ENCODE measurements at places on chromosomes 2 and 18. TPM values are rescaled to one million over a fixed set of nuclear protein-coding genes. Genes with fewer than 3 reads are reported as not detected.

DNA sequence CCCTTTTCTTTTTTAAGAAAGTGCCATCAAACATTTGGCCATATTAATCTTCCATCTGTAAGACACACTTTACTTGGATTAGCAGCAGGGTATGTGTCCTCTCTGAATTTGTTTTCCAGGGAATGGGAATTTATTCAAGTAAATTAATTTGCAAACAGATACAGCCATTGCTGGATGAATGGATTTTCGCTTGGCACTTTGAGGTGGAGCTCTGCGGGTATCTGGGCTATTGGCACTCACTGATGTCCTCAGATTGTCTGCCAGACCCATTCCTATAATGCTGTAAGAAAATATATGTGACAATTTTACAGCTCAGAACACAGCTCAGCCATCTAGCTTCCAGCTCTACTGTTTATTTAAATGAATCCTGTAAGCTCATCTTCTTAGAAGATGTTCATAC lies 201.2 kb upstream of the CDH20 start:
- DNase-seq = no peak

The RIT2 gene
- not detected for total RNA-seq

DNA sequence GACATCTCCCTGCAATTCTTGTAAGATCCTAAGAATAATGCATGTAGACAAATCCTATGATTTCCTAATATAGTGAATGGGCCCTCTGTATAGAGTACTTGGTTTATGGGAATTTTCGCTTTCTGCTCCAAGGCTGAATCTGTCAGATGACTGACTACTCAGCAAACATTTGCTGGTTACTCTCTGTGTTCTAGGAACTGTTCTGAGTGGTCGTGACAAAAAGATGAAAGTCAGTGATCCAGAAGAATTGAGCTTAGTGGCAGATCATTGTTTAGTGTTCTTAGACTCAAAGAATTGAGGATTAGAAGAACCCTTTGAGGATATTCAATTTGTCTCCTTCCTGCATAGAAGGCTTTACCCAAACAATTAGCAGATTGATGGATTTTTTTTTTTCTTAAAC lies 10.0 kb downstream of the XRCC5 start:
- no peak for DNase-seq

GRCh38 chr18:29459972-29460371 lies 1283.0 kb upstream of the CDH2 start:
- DNase-seq = no peak

DNA sequence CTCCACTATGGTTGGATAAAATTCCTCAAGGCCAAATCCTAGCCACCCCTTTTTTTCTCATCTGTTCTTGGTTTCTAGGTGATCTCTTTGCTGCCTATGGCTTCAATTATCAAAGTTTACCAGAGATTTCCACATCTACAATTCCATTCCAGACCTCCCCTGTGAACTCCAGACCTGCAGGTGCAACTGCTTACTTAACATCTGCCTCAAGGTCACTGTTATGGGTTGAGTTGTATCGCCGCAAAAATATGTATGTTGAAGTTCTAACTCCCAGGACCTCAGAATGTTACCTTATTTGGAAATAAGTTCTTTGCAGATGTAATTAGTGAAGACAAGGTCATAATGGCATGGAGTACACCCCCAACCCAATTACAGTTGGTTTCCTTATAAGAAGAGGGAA lies 60.4 kb upstream of the SOS1 start:
- no peak for DNase-seq

GRCh38 chr18:78772360-78773302 lies 207.0 kb upstream of the SALL3 start:
- DNase-seq = no peak

DNA sequence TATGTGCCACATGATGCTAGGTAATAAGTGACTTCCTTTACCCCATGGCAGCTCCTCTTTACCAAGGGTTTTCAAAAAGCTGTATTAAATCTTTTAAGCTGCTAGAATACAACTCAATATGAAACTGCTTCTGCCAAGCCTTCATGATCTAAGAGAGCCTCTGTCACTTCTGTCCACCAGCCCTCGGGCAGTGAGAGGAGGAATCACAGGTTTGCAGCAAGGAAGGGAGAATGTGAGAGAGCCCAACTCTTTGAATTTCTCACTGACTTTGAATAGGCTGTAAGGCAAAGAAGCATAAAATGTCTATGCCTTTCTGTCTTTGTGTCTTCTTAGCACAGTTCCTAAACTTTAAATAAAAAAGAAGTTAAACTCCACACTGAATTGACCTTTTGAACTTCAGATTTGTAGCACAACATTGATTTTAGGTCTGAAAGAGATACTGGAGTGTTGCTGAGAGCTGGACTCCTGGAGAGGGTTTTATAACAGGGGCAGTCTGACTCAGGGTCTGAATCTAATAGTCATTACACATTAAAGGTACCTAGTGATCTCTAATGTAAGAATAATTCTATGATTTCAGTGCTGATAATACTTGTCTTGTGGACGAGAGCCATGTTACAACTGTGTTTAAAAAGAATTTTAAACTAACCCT lies 48.1 kb upstream of the SATB2 start:
- DNase-seq = no peak

DNA sequence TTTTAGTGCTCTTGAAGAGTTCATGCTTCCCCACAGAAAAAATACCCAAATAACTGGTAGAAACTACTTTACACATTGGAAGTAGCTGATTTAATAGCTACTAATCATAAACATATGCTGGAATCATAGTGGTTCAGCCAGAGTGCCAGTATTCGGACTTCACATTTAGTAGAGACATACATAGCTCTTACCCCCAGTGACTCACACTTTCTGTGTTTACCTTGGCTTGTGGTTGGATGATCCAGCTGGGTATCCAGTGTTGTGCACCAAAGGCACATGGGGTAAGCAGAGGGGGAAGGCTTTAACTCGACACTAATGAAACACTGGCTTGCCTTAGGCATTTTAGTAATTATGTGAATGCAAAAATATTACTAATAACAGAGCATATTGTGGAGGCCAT lies 18.1 kb downstream of the ARHGAP28 start:
- no peak for DNase-seq

The CHST9 gene
- not detected for total RNA-seq

- no peak for DNase-seq
Measured at GRCh38 chr2:216622526-216622925, 10.7 kb upstream of the IGFBP2 start.

DNA sequence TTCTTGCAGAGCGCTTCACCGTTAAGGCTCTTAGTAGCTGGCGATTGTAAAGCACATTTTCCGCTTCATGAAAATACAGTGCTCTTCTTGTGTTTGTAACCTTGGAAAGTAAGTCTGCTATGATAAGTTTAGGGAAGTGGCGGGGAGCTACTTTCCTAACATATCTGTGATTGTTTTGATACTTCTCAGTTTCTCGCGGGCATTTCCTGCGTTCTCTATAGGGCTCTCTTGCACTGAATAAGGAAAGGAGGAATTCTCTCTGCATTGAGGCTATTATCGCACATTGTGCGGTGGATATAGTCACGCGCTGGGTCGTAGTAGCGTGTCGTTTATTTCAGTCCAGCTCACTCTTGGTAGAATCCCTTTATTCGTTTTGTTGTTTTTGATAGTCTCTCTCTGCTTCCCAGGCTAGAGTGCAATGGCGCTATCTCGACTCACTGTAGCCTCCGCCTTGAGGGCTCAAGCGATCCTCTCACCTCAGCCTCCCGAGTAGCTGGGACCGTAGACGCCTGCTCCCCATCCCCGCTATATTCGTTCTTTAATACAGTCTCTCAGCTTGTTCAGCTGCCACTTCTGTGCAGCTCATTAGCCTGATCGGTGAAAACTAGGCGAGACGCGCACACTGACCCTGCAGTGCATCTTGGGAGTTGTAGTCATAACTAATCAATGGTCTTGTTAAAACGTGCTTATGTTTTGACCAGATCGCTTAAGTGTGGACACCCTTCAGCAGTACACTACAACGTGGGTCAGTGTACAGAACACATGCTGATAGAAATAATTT lies 1.0 kb upstream of the PPP4R3B start:
- DNase-seq = peak; percentile 75

The C18orf54 gene
- total RNA-seq = 0.47 TPM

GRCh38 chr18:4806331-4806730 lies 351.2 kb upstream of the DLGAP1 start:
- no peak for DNase-seq

The REG1B gene
- not detected for total RNA-seq

DNA sequence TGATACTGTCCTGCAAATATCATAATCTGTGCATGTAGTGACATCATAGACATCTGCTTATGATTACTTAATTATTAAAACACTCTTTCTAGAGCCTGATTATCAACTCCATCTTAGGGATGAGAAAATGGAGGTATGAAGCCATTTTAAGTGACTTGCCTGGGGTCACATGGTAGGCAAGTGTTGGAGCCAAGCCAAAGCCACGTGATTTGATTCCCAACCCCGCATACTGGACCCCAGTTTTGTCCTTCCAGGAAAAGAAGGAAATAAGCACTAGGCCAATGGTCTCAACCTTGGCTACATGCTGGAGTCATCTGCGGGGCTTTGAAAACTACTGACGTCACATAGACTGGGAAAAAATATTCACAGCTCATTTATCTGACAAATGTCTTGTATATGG lies 19.6 kb upstream of the SEH1L start:
- no peak for DNase-seq

- no peak for DNase-seq
Measured at GRCh38 chr2:79855264-79856006, 342.6 kb downstream of the CTNNA2 start.

The EPB41L3 gene
- total RNA-seq = 11.2 TPM

GRCh38 chr2:71559828-71560637 lies 106.7 kb downstream of the DYSF start:
- no peak for DNase-seq

GRCh38 chr18:58367425-58368140 lies 261.3 kb downstream of the ALPK2 start:
- no peak for DNase-seq

The DYNAP gene
- total RNA-seq = not detected

GRCh38 chr2:236793023-236794011 lies 223.7 kb downstream of the ACKR3 start:
- no peak for DNase-seq

- no peak for DNase-seq
Measured at GRCh38 chr18:10736984-10737383, 211.2 kb downstream of the NAPG start.

DNA sequence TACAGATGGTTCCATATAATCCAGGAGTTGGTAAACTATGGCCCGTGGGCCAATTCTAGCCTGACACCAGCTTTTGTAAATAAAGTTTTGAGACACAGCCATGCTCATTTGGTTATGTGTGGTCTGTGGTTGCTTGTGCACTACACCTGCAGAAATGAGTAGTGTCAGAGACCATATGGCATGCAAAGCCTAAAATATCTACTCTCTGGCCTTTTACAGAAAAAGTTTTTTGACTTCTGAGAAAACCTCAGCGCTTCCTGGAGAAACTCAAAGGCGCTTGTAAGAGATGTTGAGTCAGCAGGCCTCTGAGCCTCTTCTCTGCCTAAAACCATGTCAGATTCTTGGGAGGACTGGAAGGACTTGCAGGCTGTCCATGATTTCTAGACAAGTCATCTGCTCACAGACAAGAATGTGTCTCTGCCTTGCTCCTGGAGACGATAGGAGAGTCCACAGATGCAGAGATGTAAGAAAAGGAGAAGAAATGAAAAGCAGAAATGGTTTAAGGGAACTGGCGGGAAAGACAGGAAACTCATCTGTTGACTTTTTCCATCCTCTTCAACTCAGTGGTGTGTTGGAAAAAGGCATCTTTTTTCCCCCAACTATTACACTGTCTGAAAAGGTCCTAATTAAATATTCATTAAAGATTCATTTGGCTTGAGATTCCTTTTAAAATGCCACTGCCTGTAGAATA lies 5.2 kb downstream of the TTC39C start:
- DNase-seq = peak; percentile 43

- DNase-seq = no peak
Measured at GRCh38 chr2:102027036-102027980, 35.5 kb downstream of the IL1R2 start.

The NYAP2 gene
- total RNA-seq = not detected

DNA sequence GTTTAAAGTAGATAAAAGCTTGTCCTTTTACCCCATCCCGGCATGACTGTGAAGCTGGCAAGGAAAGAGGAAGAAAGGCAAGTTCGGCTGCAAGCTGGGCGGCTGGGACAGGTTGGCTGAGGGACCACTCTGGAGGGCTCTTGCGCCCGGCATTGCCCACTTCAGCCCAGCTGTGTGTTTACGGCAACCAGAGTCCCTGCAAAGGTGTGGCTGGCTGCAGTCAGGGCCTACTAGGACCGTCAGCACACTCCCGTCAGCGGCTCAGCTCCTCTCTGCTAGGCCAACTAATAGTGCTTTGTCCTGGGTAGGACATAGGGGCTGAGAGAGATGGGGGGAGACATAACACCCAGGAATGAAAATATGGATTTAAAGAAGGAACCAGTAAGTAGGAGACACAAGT lies 11.7 kb upstream of the SAP130 start:
- DNase-seq = no peak

The MPHOSPH10 gene
- total RNA-seq = 36.7 TPM

The RSAD2 gene
- total RNA-seq = 3.9 TPM

GRCh38 chr2:240233885-240234502 lies 93.5 kb upstream of the OTOS start:
- no peak for DNase-seq

DNA sequence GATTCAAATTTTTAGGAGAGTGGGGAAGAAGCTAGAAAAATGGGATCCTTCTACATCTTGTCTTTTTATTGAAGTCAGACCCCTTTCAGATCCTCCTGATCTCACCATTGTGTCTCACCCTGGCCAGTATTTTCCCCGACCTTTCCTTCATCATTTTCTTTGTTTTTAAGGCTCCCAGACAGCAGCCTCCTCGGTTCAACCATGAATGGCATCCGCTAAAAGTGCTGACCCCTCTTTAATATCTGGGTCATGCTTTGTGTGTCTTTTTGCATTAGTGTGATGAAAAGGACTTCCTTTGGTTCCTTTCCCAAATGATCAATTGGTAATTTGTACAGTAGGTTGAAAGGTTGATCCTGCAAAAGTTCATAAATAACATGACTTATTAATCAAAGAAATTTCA lies 26.7 kb upstream of the THOC1 start:
- DNase-seq = no peak

DNA sequence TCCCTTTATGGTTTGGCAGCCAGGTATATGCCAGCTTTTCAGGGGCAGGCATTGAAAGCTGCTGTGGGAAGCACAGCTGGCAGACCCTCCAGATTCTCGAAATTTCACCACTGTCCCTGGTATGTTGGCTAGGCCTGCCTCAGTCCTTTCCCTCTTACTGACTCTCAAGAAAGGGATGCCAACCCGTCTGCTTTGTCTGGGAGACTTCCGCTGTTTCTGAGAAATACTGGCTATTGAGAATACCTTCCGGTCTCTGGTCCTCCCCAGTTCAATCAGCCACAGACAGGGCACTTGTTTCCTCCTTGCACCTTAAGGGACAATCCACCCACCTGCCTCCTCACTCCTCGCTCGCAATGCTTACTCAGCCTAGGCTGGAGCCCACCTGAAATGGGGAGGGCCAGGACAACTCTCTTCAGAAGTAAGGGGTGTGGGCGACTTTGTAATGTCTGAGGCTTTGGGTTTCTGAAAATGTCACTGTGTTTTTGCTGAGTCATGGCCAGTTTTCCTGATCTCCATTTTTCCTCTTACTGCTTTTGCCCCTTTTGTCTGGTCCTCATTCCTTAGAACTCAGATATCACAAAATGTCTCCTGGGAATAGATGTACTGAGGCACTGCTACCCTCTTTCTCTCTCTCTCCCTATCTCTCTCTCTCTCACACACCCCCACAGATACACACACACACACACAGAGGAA lies 571.1 kb downstream of the TNS1 start:
- no peak for DNase-seq
